Thoracic aorta endothelial cell (primary cell): ENCODE measurements at places on chromosomes 1 and 21. TPM values are rescaled to one million over a fixed set of nuclear protein-coding genes. Genes with fewer than 3 reads are reported as not detected.

Gene SERTAD4
- total RNA-seq = 2.7 and 4.7 TPM in 2 replicates

Gene LRIF1
- 18.9 and 19.0 TPM in 2 replicates for total RNA-seq

Gene CLIC6
- under 0.01 TPM in 1 of 2 replicates, not detected in the other for total RNA-seq

Gene RORC
- 0.13 TPM in 1 of 2 replicates, not detected in the other for total RNA-seq

Gene ZNF593
- total RNA-seq = 20.2 and 21.7 TPM in 2 replicates

Gene ZSCAN20
- total RNA-seq = 9.0 and 9.8 TPM in 2 replicates
